CD4-positive, alpha-beta T cell treated with Interleukin-17A for 4 hours (primary cell): ENCODE measurements at places on chromosomes 7 and 10.

DNA sequence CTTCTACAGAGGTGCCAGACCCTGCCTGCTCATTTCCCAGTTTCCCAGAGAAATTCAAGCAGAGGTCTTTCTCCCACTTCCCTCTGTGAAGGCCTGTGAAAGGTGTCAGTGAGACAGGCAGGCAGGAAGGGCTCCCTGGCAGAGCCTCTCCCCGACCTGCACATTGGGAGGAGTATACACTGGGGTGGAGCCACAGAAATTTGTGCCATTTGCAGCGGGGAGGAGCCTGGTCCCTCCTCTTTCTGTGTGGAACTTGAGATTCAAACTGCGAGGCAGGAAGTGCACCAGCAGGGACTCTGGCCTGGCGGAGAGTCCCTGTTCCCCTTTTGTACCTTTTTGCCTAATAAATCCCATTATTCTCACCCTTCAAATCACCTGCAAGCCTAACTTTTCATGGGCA is 54.6 kb upstream of the OPN4 start:
- peak; percentile 13 for DNase-seq

- no peak for DNase-seq
These were observed 42.9 kb downstream of the MALSU1 start for GRCh38 chr7:23341846-23342598.

GRCh38 chr10:72665925-72666324 is 26.0 kb upstream of the MCU start:
- no peak for DNase-seq

DNA sequence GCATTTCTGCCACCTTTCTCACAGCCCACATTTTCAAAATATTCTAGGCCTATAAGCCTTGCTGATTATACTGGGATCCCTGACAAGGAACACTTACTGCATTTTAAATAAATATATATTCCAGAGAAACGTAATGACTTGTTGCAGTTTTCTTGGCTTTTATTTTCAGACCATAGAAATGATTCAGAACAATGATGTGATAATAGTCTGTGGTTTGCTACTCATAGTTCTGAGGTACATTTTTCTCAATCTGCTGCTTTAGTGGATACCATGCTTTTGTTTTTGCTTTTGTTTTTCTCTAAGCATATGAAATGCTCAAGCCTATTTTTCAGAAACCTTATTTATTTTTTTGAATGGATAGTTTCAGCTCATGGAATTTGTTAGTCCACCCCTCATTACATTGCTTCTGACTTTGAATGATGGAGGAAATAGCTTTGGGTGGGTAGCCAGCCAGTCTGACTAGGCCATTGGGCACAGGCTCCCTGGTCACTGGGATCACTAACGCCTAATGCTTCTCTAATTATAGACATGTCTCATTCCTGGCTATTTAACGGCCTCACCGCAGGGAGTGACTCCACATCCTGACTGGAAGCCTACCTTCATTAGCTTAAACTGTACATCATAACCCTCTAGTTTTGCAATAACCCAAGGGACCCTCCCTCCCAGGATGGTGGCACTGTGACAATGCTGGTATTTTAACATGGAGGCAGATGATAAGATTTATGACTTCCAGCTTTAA is 66.1 kb downstream of the MBL2 start:
- no peak for DNase-seq

DNA sequence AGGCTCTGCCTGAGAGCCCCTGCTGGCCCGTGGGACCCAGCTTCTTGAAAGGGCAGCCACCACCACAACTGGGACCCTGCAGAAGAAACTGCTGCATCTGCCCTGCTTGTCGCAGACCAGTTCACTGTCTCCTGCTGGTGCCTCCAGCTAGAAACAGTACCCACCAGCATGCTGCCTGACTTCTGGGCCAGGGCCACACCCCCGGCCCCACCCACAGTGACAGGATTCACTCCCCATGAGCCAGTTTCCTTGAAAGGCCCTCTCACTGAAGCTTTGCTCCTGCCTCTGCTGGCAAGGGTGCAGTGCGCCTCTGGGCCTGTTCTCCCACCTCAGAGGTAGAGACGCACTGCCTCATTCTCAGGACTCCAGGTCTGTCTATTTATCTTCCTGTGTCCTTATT is 32.4 kb downstream of the ANXA11 start:
- no peak for DNase-seq

DNA sequence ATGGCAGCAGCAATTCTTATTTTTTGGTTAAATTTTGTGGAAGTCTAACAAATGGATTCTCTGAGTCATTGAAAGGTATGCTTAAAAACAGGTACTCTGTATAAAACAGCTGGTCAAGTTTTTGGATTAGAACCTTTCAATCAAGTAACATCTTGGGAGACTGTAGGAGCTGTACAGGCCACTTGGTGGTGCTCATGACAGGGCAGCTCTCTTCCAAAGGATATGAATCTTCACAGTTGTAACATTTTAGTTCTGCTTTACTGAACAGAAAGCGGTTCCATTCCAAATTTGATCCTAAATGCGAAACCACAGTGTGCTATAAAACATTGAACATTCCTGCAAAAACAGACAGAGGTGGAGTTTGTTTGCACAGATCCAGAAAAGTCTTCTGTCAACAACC is 44.5 kb upstream of the AGR3 start:
- DNase-seq = no peak

DNA sequence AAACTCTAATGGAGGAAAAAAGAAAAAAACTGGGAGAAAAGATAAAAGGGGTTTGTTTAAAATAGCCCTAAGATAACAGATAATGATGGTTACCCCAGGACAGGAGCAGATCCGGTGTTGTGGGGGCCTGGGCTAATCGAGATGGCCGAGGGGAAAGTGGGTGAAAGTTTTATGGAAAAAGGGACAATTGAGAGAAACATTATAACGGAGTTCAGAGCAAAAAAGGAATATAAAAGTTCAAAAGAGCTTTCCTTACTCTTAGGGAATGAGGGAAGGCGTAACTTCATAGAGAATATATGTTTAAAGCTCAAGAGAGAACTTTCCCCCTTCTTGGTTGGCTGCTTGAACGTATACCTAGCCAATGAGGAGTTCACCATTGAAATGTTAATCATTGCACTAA is 131.4 kb downstream of the BAMBI start:
- no peak for DNase-seq

- peak; percentile 65 for DNase-seq
These were observed 27.1 kb upstream of the TNRC18 start for GRCh38 chr7:5450549-5451327.

GRCh38 chr7:51090411-51090810 is 226.2 kb downstream of the COBL start:
- DNase-seq = no peak

GRCh38 chr7:88140947-88141346 is 78.9 kb downstream of the SRI start:
- no peak for DNase-seq

GRCh38 chr7:156494960-156495359 is 145.6 kb upstream of the RNF32 start:
- DNase-seq = no peak

GRCh38 chr7:6589151-6589828 is 531 bp upstream of the INTS15 start:
- no peak for DNase-seq

- DNase-seq = no peak
These were observed 123.7 kb downstream of the AVL9 start for GRCh38 chr7:32618987-32619386.

DNA sequence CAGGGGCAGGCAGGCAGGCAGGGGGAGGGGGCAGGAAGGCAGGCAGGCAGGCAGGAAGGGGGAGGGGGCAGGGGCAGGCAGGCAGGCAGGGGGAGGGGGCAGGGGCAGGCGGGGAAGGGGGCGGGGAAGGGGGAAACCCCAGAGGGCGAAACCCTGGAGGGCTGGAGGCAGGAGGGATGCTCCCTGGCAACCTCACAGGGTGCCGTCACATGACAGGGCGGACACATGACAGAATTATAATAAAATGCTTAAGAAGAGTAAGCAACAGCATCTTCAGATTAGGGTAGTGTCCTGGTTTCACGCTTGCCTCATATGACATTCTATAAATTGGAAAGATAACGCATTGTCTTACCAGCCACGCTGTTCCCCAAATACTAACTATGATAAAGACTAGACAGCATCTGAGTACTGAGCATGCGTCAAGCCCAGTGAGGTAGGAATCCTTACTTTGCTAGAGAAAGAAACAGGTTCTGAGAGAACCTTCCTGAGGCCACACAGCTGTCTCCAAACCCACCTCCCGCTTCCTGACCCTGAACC is 131.6 kb downstream of the DIP2C start:
- DNase-seq = peak; percentile 9

GRCh38 chr7:46011059-46011458 is 90.0 kb upstream of the IGFBP3 start:
- DNase-seq = no peak

GRCh38 chr7:24685708-24686107 is 71.6 kb downstream of the GSDME start:
- no peak for DNase-seq

DNA sequence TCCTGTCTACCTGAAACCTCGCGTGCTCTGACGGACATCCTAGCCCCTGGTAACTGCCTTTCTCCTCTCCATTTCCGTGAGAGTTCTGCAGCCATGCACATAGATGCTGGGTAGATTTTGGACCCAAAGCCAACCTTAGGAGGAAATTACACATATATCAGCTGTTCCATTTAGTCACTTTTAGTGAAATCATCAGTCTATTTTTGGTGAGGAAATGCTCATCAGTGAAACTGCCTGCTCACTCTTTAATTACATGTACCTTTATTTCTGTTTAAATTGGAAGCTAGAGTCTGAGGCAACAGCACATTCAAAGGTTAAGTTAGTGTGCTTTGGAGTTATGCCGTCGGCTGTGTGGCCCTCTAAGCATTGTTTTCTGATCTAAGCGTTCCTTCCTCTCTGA is 231.3 kb downstream of the WDR37 start:
- no peak for DNase-seq

GRCh38 chr7:7956531-7957128 is 12.0 kb upstream of the GLCCI1 start:
- DNase-seq = no peak

DNA sequence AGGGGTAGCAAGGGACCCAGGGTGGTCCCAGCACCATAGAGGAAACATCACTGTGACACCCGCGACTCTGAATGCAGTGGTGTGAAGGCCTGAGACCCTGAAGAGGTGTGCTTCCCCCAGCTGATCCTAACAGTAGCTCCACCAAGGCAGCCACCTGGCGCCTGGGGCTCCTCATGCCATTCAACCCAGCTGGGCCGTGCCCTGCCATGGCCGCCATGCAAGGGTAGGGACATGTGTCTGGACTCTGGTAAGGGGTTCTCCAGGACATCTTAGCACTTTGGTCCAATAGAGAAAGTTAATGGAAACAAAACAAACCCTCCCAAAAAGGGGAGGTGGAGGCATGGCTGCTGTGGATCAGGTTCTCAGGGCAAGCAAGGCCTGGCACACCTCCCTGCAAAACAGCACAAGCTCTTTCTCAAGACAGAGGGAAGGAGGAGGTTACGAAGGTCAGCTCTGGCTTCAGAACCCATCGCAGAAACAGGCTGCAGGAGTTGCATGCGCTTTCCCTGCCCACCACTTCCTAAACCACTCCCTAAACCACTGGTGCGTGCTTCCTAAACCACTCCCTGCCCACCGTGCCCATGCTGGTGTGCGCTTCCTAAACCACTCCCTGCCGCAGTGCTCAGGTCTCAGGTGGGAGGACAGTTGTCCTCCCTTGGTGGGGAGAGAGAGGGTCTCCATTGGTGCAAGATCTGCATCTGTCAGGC is 108.7 kb downstream of the LARP4B start:
- DNase-seq = no peak

- DNase-seq = no peak
These were observed 114.1 kb downstream of the CPED1 start for GRCh38 chr7:121102619-121103018.

DNA sequence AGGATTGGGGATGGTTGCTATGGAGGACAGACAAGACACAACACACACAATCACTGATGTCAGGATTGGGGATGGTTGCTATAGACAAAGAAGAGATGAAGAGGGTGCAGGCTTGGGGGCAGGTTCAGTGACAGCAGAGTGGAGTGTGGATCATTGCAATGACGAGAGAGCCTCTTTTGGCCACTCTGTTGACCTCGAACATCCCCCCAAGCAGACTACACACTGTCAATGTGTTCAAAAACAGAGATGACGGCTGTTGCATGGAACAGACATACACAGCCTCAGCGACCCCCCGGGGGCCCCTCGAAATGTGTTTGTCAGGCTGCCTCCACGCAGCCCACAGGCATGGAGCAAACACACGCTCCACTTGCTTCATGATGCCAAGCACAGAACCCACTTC is 133.0 kb downstream of the PTPRN2 start:
- no peak for DNase-seq

DNA sequence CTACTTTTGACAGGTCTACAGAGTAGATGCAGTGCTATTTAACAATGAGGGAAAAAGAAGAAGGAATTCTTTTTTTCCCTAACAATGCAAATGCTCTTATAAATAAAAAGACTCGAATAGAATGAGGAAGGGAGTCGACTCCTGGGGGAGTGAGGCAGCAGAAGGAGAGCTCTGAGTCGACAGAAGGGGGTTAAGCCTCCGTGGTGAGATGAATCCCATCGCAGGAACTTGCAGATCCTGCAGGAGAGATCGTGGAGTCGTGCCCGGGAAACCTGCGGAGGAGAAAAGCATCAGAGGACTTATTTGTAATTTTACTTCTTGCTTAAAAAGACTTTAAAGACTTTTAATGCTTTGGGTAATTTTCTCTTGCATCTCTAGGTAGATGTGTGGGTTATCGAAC is 17.4 kb downstream of the ITIH2 start:
- no peak for DNase-seq

GRCh38 chr7:127792528-127793342 is 140.7 kb downstream of the SND1 start:
- DNase-seq = peak; percentile 35

DNA sequence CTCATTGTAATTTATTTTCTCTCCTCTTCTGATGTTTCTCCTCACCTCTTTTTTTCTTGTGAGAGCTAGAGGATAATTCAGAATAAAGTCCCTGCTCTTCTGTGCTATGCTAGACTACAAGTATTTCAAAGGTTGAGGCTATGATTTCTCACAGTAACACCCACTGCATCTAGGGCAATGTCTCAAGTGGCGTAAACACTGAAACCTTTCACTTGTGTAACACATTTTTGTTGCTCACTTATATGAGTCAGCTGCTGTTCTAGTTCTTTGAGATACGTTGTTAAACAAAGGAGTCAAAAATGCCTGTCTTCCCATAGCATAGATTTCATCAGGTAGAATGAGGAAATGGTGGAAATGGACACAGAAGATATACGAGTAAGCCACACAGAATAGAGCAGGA is 305.1 kb upstream of the PITRM1 start:
- no peak for DNase-seq

- DNase-seq = no peak
These were observed 12.7 kb upstream of the GJD4 start for GRCh38 chr10:35592441-35592840.

DNA sequence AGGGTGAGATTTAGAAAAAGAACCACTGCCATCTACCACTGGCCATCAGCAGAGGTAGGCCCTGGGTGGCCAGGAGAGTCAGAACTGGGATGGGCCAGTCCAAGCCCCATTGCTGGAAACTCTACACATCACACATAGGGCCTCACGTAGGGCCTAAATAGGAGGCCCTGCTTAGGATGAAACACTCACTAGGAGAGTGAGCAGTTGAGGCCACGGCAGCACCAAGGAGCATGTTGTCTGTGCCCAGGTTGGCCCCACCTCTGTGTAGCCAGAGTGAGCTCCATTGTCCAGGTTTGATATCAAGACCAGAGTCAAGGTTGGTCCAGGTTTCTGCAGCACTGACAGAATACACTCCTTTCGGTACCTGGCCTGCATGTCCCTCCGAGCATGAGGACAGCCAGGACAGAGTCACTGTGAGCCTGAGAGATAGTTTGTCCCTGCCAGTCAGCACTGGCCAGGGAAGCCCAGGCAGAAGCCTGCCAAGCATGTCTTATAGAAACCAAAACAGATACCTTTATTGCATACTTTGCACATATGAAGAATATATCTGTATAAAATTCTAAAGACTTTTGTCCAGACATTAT is 77.9 kb upstream of the CAMK2B start:
- no peak for DNase-seq
